ENCODE measurements at places on chromosomes 1 and 21.
A peak's percentile ranks its signal among the peaks of the same experiment; 100 is the strongest.

DNA sequence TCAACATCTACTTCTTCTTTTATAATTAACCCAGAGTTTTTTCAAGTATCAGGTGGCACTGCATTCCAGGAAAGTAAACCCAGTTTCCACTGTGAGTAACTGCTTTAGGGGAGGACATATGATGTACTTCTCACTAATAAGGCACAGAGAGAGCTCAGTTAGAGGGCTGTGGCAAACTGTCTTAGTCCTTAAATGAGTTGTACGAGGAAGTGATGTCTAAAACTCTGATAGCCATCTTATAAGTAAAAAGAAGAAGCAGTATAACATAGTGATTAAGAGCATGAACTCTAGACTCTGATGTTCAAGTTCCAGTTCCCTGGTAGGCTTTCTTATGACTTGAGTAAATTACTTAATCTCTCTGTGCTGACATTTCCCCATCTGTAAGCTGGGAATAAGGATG lies 58.7 kb upstream of the PTGS2 start:
- DNase-seq, result no peak

- no peak for DNase-seq
Measured at GRCh38 chr1:33473900-33474299, 1.5 kb downstream of the ZSCAN20 start.

DNA sequence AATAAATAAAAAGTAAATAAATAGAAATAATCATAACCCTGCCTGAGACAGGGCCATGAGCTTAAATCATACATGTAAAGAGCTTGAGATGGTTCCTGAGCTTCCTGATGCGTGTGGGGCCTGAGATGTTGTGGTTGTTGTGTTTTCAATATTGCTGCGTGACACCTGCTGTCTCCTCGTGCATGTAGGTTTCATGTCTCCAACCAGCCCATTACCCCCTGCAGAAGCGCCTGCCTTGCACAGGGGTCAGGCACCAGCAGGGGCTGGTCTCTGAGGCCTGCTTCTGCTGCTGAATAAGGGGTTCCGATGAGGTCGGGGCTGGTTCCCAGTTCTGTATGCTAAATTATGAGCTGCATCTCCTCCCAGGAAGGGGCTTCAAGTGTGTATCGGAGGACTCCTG lies 15.9 kb downstream of the UMODL1 start:
- no peak for DNase-seq

DNA sequence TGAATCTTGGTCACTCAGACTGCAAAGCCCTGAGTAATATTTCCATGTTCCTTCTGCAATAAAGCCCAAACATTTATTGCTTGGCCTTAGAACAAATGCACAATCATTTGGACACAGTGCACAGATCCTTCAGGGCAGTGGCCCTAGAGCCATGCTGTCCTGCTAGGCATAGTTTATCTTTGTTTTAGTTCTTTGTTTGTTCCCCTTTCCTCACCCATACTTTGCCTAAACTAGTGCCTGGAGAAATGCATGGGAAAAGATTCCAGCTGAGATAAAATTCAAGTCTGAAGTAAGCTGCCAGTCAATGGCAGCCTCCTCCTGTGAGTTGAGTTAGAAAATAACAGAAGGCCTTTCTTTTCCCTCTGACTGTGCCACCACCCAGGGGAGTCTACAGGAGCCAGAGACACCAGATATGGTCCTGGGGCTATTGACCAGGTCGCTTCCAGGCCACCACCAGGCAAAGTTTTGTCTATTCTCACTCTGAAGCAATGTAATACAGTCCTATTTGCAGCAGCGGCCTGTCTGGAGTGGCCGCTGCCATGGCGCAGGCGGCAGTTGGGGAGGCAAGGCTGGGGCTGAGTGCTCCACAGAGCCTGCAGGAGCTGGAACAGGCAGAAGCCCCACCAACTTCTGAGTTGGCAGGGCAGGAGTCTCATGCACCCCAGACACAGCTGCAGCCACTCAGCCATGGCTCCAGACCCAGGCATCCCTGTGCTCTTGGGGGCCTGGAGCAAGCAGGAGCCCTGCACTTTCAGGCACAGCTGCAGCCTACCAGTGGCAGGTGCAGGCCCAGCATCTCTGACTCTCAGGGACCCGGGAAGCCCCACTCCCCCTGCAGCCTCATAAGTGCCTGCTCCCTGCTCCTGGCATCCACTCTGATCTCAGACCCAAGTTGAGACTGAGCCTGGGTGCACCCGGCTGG lies 258.6 kb downstream of the GPATCH2 start:
- no peak for DNase-seq

- no peak for DNase-seq
Measured at GRCh38 chr1:107620753-107621152, 344.2 kb downstream of the VAV3 start.

GRCh38 chr21:45209046-45209445 lies 78.6 kb downstream of the POFUT2 start:
- DNase-seq, result peak; percentile 12

- no peak for DNase-seq
Measured at GRCh38 chr1:47696404-47696736, 258.5 kb downstream of the FOXD2 start.

DNA sequence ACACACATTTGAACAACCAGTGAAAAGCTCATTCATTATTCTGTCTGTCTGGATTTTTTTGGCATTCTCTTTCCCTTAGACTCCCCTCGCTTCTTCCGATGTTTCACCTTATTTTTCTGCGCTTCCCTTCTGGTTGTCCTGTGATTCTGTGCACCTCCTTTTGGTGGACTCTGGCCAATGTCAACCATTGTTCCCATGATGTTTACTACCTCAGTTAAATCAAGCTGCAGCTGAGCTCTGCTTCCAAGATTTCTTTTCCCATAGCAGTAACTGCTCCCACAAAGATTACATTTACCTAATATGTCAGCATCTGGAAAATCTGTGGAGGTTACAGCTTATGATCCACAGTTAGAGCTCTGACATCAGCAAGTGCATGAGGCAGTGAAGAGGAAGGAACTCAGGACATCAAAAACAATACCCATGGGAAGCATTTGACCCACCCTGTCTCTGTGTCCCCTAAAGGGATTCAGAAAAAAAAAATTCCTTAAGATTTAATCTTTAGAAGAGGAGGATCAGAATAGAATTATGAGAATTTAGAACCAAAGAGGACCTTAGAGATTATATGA lies 69.9 kb upstream of the ADAMTS5 start:
- no peak for DNase-seq

DNA sequence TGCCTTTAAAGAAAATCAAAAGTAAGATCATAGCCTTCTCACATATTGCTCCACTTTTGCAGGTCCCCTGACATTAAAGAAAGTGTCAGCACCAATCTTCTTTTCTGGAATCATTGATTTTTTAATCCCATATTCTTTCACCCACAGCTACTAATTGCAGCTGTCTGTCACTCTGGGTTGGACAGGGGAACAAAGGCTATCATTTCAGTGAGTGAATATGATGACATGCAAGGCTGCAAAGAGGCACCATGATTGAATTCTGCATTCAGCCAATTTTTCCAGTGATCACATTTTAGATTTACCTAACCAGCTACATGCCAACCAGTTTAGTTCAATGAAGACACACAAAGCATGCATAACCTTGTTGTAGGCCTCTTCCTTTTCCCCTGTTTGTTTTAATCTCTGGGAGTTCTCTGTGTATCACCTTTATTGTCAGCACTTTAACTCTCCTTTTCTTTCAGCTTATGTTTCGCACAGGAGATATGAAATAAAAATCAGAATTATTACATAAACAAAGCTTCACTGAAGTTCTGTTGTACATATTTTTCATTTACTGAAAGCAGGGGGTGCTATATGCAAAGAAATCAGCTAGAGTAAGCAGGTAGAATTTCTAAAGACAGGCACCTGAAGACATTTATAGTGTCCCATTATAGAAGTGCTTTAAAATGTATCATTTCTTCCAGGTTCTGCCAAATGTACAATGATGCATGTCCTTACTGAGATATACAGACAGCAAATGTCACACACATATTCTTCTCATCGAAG lies 584.8 kb downstream of the PLA2G4A start:
- no peak for DNase-seq

DNA sequence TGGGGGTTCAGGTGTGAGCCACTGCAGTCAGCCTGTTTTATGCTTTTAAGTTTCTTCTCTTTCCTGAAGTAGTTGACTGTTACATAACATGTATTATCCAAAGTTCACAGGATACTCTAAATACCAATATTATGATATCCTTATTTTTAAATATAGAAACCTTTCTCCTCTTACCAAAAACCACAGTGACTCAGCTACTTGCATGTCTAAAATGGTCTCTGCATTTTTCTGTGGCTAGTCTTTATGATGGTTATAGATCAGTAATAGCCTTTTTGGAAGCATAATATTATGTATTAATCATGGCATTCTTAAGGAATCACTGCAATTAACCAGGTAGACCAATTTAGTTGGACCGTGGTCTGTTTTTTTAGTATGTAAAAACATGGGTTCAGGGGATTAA lies 210.8 kb upstream of the CACYBP start:
- DNase-seq, result peak; percentile 84

DNA sequence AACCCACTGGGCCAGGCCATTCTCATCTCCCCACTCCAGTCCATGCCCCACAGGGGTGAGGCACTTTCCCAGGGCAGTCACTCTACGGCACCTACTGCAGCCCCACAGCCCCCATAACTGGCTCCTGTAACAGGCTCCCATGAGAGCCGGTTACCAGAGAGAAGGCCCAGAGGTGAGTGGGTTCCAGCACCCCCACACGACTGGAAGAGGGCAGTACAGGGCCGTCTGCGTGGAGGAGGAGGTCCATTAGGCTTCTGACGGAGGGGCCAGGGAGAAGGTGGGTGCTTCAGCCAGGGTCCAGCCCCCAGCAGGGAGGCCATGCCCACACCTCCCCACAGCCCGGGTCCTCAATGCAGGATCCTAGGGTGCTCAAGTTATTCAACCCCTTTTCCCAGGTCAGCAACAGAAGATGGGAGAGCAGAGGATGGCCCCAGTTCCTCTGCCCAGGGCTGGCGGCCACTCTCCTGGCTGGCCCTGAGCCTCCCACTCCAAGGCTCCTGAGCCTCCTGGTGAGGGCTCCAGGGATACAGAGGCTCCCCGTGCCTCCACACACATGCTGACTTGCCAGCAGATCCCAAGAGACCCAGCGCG lies 1.6 kb downstream of the ACAP3 start:
- DNase-seq, result no peak

DNA sequence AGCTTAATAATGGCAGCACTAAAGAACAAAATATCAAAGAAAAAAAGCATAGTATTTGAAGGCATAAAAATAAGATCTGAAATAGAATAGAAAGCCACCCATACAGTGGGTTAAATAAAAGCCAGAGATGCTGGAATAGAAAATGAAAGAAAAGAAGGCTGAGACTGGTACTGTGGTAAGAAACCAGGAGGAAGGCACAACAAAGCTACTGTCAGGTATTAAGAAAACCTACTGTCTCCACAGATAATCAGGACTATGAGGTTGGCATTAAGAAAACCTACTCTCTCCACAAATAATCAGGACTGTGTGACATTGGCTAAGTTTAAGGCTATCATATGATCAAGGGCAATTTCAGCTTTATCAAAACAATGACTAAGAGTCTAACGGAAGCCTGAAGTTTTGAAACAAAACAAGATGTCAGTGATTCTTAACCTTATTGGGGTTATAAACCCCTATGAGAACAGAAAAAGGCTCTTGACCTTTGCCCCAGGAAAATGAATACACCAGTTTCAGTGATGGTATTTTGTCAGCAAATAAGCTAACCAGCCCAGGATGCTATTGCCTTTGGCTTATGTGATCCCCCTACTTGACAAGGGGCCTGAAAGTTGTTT lies 24.4 kb downstream of the MCOLN2 start:
- no peak for DNase-seq

GRCh38 chr21:45556645-45557615 lies 14.7 kb upstream of the SLC19A1 start:
- DNase-seq, result no peak

DNA sequence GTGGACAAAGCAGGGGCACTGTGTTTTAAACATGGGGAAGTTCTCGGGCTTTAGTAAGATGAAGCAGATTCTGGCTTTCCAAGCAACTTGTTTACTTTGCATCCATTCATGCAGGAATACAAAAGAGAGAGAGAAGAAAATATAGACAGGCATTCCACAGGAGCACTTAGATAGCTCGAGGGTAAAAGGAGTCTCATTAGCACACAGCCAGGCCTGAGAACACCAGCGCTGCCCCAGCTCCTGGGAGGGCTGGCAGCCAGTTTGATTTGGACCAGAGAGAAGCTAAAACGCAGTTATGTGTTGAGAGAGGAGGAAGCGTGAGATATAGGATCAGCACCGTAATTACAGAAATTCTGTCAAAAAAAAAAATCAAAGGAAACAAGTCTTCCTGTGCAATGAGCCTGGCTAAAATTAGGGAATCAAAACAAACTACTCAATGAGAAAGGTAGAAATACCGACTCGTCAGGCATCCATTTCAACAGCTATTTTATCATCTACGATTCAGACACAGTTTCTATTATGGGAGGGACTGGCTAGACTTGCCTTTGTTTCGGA lies 68.2 kb downstream of the CLSTN1 start:
- no peak for DNase-seq

GRCh38 chr1:26177182-26177684 lies at the start of gene CNKSR1:
TSS of gene CNKSR1 (plus strand) at chr1:26177491. CDS start at chr1:26177548, 57 bp downstream.
- peak; percentile 84 for DNase-seq

GRCh38 chr1:210360852-210361477 lies 32.3 kb downstream of the HHAT start:
- DNase-seq, result peak; percentile 43

DNA sequence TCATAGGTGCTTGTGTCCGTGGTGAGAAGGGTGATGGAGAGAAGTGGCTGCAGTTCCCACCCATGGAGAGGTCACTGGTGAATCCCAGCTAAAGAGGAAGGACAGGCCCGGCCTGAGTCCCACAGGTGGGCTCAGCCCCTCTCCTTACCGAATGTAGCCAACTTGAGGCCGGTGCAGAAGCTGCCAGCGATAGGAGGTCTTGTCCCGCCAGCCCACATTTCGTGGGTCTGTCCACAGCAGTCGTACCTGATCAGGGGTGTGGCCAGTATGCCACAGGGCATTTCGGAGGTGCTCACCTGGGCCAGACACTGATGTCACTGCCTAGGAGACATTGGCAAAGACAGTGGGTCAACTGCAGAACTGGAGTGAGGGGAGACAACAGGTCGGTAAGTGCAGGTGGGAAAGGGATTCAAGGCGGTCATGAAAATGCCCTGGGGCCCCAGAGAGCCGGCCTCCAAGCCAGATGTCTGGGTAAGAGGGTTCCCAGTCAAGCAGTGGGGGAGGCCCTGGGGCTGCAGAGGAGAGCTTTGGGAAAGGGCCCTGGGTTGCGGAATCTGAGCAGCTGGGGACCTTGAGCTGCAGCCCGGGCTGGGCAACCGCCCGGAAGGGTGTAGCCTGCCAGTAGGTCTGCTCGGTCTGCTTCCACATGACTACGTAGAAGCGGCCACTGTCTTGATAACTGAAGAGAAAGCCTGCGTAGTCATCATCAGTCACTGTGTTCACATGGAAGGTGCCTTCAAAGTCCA lies 10.6 kb downstream of the THBS3 start:
- no peak for DNase-seq

DNA sequence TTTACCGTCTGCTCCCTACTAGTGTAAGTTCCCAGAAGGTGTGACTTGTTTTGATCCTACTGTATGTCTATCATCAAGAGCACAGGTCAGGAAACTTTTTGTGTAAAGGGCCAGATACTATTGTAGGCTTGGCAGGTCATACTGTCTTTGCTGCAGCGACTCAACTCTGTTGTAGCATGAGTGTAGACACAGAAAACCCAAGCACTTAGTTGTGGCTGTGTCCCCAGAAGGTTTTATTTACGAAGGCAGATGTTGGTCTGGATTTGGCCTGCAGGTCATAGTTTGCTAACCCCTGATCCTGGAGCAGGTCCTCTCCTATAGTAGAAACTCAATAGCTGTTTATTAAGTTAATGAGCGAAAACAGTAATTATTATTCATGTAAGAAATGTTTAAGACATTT lies 365.9 kb upstream of the B3GALT2 start:
- DNase-seq, result no peak

Measured in mammary epithelial cell (primary cell).